Heart left ventricle (tissue), 16 donors: ENCODE measurements at places on chromosomes 7 and 10. TPM values are rescaled to one million over a fixed set of nuclear protein-coding genes. Genes with fewer than 3 reads are reported as not detected.

Gene PAX4
- not detected for polyA plus RNA-seq

Gene OR13A1
- not detected for polyA plus RNA-seq

Gene INPP5A
- polyA plus RNA-seq: 60.1 TPM

Gene HABP2
- not detected for polyA plus RNA-seq

Gene IKZF1
- 0.30 TPM for polyA plus RNA-seq

Gene ST7
- polyA plus RNA-seq: 31.7 TPM

Gene LRRC18
- polyA plus RNA-seq: not detected

Gene CYP26A1
- polyA plus RNA-seq: not detected

Gene NOC3L
- polyA plus RNA-seq: 9.9 TPM

DNA sequence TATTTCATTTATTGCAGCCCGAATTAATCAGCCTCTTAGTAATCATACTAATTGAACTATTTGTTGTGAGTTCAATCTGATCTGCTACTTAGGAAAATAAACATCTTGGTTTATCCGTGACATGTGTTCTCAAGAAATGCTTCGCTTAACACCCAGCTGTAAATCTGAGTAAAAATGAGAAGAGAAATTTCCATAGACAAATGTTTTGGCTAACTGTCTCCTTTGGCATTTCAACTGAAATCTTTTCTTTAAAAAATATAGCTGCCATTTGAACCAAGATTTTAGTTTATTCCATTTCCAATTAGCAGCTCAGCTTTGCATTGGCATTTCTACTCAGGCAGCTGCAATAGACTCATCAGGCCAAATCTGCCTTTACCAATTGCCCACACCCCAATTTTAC lies 180.5 kb upstream of the PTER start:
- H3K4me1 ChIP-seq: no peaks in the 10 kb centered on the region
- H3K4me3 ChIP-seq: no peak overlapping the region
- DNase-seq: no peak
- H3K36me3 ChIP-seq: no peaks in the 10 kb centered on the region
- no peaks in the 10 kb centered on the region for H3K27me3 ChIP-seq

DNA sequence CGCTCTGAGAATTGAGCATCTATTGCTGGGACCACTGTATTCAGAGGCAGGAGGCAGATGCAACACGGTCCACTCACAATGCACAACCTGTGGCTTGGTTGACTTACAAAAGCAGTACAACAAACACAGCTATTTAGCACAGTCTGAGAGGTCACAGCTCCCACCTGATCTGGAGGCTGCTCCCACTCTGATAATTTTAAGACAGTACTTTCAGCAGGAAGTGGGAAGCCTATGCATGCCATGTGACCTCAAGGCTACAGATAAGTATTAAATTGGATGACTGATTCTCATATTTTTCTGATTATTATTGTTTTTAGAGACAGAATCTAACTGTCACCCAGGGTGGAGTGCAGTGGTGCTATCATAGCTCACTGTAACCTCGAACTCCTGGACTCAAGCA lies 659.3 kb downstream of the PARD3 start:
- H3K4me3 ChIP-seq: no peak overlapping the region
- no peaks in the 10 kb centered on the region for H3K27me3 ChIP-seq
- no peak overlapping the region for H3K27ac ChIP-seq
- H3K4me1 ChIP-seq: no peaks in the 10 kb centered on the region
- no peaks in the 10 kb centered on the region for H3K36me3 ChIP-seq
- DNase-seq: no peak

DNA sequence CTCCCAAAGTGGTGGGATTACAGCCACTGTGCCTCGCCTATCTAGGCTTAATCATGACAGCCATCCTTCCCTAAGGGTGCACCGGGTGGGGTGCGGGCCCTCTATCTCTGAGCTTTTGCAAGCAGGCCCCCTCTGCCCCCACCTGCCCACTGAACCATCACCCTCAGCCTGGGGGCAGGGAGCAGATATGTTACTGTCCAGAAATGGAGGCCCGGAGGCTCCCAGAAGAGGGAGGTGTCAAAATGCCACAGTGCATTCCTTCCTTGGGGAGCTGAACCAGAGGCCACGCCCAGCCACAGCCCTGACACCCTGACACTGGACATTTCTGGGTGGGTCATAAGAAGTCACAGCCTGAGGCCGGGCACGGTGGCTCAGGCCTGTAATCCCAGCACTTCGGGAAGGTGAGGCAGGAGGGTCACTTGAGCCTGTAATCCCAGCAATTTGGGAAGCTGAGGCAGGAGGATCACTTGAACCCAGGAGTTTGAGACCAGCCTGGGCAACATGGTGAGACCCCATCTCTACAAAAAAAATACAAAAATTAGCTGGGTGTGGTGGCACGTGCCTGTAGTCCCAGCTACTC lies 129.8 kb upstream of the TNRC18 start:
- peaks cover 22% of the 10 kb centered on the region for H3K4me1 ChIP-seq
- H3K36me3 ChIP-seq: no peaks in the 10 kb centered on the region
- no peak overlapping the region for H3K4me3 ChIP-seq
- DNase-seq: no peak

DNA sequence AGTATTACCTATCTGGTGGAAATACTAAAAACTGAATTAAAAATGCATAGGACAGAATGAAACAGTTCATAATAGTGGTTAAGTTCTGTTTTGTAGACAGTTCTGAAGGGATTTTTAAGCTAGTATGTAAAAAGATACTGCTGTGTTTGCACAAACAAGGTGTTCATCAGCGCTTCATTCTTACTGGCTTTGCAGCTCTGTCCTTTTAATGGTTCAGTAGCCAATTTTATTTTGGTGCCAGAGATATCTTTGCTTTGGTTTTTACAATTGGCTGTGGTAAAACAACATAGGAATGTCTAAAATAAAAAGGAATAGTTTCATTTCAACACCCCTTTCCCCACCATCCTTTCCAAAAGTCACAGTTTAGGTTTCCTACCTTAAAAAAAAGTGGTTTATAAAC lies 33.0 kb downstream of the STAM start:
- no peak overlapping the region for H3K27ac ChIP-seq
- no peak for DNase-seq
- no peaks in the 10 kb centered on the region for H3K36me3 ChIP-seq
- no peak overlapping the region for H3K4me3 ChIP-seq
- no peaks in the 10 kb centered on the region for H3K27me3 ChIP-seq

DNA sequence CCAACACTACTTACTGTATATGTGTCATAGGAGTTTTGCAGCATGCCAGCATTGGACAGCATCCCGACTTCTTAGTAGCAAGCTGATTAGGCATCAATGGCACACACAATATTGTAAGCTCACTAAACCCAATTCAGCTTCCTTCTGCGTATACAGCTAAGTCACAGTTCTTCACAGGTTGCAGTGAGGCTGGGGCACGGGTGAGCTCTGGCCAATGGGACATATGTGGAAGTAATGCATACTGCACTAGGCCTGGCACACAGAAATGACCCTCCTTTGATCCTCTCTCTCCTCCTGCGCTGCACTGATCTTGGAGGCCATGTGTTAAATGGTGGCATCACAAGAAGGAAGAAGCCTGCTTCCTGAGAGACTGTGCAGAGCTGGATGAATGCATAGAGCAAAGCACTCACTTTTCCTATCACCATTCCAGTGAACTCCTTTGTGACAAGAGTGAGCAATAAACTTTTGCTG lies 11.9 kb downstream of the RAB11FIP2 start:
- no peaks in the 10 kb centered on the region for H3K36me3 ChIP-seq
- no peaks in the 10 kb centered on the region for H3K4me1 ChIP-seq

- no peaks in the 10 kb centered on the region for H3K36me3 ChIP-seq
- no peak overlapping the region for H3K27ac ChIP-seq
- DNase-seq: no peak
- H3K4me3 ChIP-seq: no peak overlapping the region
Observed at GRCh38 chr7:51141451-51142003, 175.1 kb downstream of the COBL start.
